ENCODE measurements at places on chromosomes 5 and 9.

- DNase-seq, result no peak
These were observed 7.9 kb upstream of the ERMP1 start for GRCh38 chr9:5840788-5841187.

DNA sequence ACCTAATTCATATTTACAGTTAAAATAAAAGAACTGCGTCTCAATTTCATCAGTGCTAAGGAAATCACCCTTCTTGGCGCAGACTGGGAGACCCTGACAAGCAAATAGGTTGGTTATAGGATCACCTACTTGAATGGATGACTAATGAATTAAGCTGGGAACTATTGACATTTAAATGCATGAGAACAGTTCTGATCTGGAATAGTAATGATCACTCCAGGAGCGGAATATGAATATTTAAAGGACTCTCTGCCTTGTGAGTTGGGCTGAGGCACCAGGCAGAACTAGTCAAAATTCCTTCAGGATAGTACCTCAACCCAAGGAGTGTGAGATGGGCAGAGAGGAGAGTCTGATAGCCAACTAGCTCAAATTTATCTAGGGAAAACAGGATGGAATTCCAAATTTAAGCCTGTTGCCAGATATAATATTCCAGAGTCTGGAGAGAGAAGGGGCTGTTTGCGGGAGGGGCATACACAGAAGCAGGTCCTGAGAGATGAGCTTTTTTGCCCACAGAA is 364.4 kb downstream of the CSNK1G3 start:
- DNase-seq, result no peak

GRCh38 chr9:37327553-37327952 is 94.9 kb upstream of the GRHPR start:
- no peak for DNase-seq

- no peak for DNase-seq
These were observed 1196.9 kb upstream of the C9orf72 start for GRCh38 chr9:28770226-28770625.

GRCh38 chr9:19510907-19511306 is 102.1 kb downstream of the ACER2 start:
- no peak for DNase-seq

- no peak for DNase-seq
These were observed 77.8 kb downstream of the HRH2 start for GRCh38 chr5:175735701-175736100.

DNA sequence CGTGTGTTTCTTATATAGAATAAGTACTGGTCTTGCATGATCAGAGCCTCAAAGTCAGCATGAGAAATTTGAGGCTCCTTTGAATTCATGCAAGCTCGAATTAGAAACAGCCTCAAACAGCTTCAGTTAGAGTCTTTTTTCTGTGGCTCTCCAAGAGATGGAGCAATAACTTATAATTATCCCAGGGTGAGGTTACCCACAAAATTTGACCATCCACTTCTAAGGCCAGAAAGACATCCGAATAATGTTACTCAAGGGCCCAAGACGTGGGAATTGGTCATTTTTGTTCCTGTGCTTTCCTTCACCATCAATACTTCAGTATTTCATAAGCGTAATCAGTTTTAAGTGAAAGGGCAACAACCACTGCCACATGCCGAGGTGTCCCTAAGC is 89.7 kb downstream of the DAPK1 start:
- DNase-seq, result no peak

- no peak for DNase-seq
These were observed 4.1 kb downstream of the FAM78A start for GRCh38 chr9:131272212-131272611.
